ENCODE measurements at places on chromosomes 11 and 22.

DNA sequence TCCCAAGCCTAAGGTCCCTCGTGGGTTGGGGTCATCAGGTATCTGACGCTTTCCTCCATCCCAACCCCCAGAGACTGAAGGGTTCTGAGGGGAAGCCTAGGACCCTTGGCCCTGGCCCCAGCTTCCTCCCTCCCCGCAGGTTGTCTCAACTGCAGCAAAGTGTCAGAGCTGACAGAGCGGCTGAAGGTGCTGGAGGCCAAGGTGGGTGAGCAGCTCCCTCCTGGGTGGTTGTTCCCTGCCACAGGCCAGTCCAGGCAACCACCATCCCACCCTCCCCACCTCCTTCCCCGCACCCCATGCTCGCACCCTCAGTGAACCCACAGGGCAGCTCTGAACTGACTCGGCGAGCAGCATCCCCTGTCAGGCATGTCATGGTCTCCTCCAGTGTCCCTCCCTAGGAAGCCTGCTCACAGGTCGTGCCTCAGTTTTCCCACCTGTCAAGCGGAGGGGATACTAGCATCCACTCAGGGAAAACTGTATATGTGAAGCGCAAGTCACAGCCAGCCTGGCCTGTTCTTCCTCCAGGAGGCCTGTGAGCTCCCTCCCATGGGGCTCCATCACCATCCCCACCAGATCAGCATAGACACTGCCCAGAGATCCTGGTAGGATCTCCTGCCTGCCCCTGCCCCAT lies 20.8 kb downstream of the EMID1 start:
- DNase-seq, result no peak

DNA sequence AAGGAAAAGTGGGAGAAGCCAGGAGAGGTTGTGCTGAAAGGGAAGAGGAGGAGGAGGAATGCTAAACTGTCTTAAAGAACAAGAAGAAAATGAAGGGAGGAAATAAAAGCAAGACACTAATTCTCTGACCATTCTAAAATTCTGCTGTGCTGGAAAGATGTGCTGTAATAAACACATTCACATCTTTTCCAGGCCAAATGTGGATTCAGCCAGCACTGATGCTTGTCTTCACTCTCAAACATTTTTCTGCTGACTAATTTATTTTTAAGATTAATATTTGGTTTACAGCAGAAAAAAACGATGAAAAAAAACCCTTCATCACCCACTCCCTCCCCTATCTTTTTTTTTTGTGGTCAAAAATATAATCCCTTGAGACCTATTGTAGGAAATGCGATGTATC lies 223.6 kb downstream of the SWAP70 start:
- no peak for DNase-seq

DNA sequence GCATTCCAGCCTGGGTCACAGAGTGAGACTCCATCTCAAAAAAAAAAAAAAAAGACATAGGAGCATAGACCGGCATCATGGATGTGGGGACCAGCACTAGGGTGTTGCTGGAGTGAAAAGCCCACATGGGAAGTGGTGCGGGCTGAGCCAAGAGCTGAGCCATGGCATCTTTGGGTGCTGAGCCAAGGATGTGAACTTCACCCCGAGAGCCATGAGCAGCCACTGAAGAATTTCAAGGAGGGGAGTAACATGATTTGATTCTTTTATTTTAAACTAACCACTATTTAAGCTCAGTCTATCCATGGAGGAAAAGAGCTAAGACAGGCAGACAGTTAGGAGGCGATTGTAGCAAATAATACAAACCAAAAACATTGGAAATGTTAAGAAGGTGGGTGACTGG lies 57.4 kb downstream of the AHNAK start:
- no peak for DNase-seq

DNA sequence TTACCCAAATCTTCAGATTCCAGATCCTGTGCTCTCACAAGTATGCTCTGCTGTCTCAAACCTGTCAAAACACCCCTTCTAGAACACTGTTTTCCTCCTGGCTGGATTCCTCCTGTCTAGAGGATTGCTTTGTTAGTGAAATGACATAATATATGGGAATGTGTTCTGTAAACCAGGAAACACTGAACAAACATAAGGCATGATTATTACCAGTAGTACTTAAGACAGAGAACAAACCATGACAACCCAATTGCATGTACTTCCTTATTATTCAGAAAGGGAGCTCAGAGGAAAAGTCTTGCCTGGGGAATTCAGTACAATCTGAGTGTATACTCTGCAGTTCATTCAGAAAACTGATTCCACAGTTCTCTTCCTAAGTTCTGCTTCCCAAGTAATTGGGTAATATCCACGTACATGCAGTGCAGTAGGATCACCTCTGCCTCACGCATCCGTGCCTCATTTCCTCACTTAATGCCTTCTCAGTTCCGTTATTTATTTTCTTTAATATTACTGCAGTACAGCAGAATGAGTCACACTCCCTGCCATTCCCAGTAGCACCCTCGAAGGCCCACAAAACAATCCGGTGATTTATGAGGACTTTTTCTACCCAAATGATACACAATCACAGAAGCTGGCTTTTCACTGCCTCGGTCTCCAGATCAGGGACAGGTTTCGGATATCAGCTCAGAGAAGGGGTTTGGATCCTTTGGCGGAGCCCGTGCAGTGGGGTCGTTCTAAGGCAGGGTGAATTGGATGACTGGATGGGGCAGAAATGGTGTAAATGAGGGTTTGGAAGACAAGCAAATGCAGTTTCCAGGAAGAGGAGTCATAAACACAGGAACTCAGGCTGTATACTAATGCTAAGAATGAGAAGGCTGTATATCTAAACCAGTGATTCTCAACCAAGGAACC lies 896.9 kb downstream of the KCNA4 start:
- no peak for DNase-seq

- DNase-seq, result no peak
Measured at GRCh38 chr11:120689596-120690275, 178.2 kb downstream of the GRIK4 start.

GRCh38 chr11:64656862-64657261 lies 65.8 kb downstream of the SLC22A12 start:
- no peak for DNase-seq

DNA sequence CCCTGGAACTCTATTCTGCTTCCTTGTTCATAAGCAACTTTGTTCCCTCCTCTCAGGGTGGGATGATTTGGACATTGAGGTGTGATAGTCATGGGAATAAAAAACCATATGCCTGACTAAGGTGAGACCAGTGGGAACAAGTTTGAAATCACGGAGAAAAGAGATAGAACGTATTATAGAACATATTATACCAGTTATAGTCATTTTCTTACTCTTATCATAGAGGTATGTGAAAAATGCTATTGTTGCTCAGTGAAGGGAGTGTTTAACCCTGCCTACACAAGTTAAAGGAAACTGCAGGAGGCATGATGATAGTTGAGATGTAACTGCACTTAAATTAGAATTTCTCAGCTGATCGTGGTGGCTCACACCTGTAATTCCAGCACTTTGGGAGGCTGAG lies 15.5 kb downstream of the OR6Q1 start:
- DNase-seq, result no peak

- no peak for DNase-seq
Measured at GRCh38 chr11:13140873-13141655, 131.9 kb downstream of the RASSF10 start.

GRCh38 chr11:7462706-7463105 lies 22.6 kb upstream of the OLFML1 start:
- no peak for DNase-seq

DNA sequence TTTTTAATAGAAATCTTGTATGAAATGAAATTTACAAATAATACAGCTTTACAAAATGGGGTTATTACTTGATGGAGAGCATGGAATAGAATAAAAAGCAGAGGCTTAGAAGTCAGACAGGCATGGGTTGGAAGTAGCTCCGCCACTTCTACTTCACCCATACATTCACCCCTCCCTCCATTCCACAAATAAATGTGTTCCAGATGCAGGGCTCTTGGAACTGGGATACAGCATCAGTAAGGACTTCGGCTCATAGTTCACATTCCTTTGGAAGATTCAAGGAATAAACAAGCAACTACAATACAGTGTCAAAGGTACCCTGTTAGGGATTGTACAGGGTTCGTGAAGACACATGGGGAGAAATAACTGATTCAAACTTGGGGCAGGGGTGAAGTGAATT lies 156.8 kb downstream of the WNT11 start:
- DNase-seq, result no peak

GRCh38 chr22:26597026-26597425 lies 7.1 kb upstream of the TPST2 start:
- DNase-seq, result no peak

DNA sequence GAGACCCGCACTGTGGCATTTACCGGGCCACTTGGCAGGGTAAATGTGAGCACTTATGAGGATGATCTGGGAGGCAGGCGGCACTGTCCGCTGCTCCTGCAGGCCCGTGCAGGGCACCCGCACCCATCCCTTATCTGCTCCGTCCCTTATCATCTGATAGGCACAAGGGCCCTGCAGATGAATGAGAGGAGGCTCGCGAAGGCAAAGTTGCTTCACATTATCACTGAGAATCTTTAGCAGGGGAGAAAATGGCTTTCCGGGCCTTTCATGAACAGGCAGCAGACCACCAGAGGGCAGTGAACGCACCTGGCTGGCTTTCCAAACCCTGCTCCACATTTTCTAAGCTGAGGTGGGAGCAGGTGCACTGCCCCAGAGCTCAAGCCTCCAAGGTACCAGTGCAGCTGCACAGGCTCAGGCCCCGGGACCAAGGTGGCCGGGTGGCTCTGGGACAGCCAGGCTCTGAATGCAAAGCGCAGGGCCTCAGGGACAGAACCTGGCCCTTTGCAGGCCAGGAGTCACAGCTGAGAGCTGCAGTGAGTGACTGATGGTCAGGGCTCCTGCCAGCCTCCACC lies 165.6 kb downstream of the SHANK2 start:
- no peak for DNase-seq

GRCh38 chr11:4090258-4090657 lies 4.3 kb upstream of the RRM1 start:
- DNase-seq, result no peak

GRCh38 chr11:70112017-70112434 lies 33.9 kb downstream of the ANO1 start:
- DNase-seq, result no peak

- no peak for DNase-seq
Measured at GRCh38 chr11:130449310-130449990, 1.0 kb downstream of the ADAMTS15 start.

- DNase-seq, result no peak
Measured at GRCh38 chr11:20355221-20356219, 8.0 kb upstream of the HTATIP2 start.

- DNase-seq, result no peak
Measured at GRCh38 chr22:31574055-31574670, 77.8 kb downstream of the SFI1 start.

DNA sequence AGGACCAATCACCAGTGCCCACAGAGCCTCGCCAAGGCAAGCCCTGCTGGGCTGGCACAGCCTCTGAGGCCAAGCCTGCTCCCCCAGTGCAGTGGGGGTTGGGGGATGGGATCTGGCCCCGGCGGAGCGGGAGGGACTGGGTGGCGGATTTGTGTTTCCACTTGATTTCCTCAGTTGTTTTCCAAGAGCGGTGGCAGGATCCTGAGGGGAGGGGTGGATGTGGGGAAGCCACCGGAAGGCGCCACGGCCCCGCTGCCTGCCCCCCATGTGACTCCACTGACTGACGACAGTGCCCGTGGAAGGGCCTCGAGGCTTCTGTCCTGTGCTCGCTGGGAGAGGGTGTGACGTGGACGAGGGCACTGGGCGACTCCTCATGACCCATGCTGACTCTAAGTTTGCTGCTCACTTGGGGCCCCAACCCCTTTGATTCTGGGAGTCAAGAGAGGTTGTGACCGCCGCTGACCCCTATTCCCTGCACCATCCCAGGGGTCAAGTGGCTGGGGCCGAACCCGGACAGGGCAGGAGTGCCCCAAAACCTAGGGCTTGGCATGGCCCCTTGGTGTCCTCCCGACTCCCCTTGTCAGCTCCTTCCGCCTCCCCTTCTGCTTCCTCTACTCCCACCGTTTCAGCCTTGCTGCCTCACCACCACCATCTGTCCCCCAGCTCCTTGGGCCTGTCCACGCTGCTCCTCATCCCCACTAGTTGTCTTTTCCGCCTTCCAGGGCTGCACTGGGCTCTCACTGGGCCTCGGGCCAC lies 23.5 kb upstream of the PICK1 start:
- DNase-seq, result no peak

- DNase-seq, result no peak
Measured at GRCh38 chr22:36466258-36466657, 15.2 kb downstream of the TXN2 start.

GRCh38 chr11:17272801-17273200 lies 3.7 kb upstream of the NUCB2 start:
- DNase-seq, result no peak

DNA sequence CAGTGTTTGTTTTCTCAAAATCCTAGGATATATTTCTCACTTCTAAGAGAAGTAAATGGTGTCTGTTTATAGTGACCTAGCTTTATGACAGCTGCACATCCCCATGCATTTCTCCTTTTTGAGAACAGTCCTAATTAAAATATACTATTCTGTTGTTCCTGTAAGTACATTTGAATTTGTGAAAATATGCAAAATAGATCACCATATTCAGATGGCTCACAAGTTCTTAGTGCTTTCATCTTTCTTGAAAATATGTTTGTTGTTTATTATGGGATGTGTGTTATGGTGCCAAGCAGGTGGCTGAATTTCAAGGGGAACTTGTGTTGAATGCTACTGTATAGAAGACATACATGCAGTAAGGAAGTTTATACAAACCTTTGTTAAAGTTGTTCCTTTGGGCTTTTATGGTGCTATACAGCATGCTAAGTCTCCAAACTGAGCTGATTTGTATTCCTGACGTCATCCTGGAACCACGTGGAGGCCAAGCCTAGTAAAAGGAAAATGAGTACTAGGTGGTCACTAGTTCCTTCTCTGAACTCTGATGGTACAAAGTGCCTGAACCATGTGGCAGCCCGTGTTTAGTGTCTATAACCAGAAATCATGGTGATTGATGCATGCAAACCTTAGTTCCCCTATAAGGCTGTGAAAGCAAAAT lies 7.8 kb upstream of the VSTM5 start:
- DNase-seq, result no peak

DNA sequence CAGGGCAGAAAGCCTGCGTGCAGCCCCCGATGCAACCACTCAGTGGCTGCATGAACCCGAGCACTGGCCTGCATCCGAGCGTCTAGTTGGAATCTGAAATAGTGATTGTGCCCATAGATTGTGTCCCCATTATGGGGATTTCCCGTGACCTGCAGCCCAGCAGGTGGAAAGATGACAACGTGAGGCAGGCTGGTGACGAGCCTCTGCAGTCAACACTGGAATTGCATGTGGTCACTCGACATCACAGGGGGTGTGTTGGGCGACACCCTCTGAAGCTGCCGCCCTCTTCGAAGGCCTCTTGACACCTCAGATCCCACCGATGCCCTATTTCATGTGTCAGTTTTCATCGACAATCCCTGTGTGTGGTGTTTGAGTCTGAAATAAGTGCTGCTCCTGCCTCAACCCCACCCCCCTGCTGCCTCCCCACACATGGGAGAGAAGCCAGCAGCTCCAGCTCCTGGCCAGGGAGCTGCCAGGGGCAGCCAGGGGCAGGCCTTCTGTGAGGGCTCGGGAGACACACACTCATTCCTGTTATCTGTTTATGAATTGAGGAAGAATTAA lies 172.0 kb upstream of the B3GAT1 start:
- no peak for DNase-seq

GRCh38 chr11:99884750-99885149 lies 802.3 kb upstream of the ARHGAP42 start:
- no peak for DNase-seq
